ENCODE measurements at places on chromosomes 2 and 18.
A peak's percentile ranks its signal among the peaks of the same experiment; 100 is the strongest.

DNA sequence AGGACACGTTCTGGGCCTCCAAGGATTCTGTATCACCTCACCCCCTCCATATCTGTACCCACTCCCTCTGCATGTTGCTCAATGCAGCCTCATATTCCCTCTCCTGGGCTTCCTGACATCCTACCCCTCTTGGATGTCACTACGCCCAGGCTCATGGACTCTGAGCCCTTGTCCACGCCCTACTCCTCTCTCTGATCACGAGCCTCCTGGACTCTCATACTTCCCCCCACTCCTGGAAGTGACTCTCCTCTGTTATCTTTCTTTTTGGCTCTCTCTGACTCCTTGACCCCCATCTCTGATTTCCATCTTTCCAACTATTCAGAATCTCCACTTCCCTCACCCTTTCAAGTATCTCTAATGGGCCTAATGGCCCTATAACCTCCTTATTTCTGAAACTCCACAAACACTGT, 2.1 kb downstream of the TMEM198 start:
- no peak for DNase-seq

- no peak for DNase-seq
These were observed 15.6 kb downstream of the ODC1 start for GRCh38 chr2:10432311-10433181.

DNA sequence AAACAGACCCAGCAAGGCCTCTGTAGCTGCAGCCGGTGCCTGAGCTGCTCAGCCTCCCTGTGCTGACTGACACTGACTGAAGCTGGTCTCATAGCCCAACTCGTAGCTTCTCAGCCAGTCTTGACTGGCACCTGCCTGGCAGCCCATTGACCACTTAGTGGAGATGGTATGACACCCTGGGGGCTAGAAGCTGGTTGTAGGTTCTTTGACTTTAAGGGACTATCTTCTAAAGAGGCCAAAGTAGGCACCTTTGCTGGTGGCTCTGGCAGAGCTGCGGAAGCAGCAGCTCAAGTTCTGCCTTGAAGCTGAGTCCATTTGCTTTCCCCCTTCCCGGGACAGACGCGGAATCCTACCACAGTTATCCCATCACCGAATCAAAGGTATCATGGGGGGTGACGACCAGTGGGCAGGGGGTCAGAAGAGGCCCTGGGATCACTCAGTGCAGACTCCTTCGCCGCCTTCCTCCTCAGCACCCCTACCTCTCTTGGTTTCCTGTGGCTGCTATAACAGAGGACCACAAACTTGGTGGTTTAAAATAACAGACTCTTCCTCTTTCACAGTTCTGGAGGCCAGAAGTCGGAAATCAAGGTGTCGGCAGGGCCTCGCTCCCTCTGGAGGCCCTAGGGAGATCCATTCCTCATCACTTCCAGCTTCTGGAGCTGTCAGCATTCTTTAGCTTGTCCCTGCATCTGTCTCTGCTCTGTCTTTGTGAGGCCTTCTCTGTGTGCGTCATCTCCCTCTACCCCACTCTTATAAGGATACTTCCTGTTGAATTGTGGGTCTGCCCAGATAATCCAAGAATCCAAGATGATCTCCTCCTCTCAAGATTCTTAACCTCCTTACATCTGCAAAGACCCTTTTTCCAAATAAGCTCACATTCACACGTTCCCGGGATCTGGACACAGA, 13.7 kb upstream of the FOSL2 start:
- DNase-seq = no peak

DNA sequence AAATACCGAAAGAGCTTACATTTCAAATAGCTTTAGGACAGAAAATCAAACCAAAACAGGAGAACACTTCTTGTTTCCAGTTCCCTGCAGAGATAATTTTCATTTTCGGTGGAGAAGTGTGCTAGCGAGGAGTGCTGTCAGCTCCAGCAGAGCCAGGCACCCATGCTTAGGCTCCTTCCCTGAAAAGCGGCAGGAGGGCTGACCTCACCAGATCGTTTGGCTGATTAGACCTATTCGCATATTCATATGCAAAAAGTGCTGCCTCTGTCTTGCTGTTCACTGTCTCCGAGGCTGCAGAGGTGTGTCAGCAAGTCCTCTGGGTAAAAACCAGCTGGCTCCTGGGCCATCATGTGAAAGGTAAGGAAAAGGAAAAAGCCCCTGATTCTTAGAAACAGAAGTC, 225.8 kb upstream of the COPS8 start:
- DNase-seq = peak; percentile 8

- DNase-seq = no peak
These were observed 477.7 kb upstream of the HS6ST1 start for GRCh38 chr2:128796321-128796720.

DNA sequence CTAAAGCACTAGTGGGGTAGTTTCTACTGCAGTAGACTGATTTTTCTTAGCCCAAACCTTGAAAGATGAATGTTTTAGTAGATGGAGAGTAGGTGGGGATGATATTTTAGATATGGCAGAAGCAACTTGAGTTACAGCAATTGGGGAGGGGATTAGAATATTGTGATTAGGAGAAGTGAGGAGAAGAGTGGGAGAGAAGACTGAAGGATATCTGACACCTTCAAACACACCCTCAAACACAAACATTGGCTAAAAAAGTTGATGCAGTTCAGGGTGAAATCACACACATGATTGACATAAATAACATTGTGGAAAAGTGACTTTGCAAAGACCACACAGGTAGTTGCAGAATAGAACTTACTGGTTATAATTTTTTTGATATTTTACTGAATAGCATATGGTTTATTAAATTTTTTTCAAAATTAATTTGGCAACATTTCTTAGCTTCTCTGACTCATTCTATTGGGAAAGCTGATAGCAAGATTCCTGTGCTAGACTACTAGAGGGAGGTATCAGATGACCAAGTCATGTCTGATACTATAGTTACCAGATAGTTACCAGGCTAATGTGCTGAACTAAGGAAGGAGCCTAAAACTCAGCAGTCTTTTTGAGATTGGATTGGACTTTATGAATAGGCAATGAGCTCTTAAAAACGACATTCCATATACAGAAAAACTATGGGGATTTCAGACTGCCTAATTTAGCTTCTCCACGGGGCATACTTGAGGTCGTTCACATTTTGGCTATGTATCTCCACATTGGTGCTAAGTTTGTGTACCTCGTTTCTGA, 73.0 kb downstream of the ACTR3 start:
- no peak for DNase-seq

- no peak for DNase-seq
These were observed 20.2 kb downstream of the GREB1L start for GRCh38 chr18:21262244-21262643.

DNA sequence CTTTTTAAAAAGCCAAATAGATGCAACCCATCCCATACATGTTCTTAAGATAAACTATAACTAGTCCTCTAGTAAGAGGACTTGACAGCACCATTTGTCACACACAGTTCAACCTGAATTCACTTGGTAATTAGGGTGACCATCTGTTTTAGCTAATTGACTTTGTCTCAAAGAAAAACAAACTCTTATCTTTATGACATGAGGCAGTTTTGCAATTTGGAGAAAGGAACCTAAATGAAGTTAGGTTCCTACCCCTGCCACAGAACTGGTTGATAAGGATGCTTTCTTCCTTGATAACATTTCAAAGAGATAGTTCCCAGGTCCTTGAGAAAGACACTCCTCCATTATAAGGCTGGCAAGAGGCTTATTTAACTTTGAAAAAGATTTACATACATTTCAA, 57.4 kb upstream of the LRRTM1 start:
- no peak for DNase-seq

GRCh38 chr2:202034249-202035088, 814 bp downstream of the FZD7 start:
- DNase-seq = no peak

- DNase-seq = no peak
These were observed 59.5 kb downstream of the DIPK1C start for GRCh38 chr18:74397572-74397971.

Data from liver (tissue), 10 donors.